Left renal cortex interstitium (tissue), 4 donors: ENCODE measurements at places on chromosomes 11 and 22. TPM values are rescaled to one million over a fixed set of nuclear protein-coding genes. Genes with fewer than 3 reads are reported as not detected.

The CTSD gene
- polyA plus RNA-seq, result 218 TPM

The ANO5 gene
- polyA plus RNA-seq, result 5.6 TPM

The IFTAP gene
- polyA plus RNA-seq, result 50.7 TPM

The KIF18A gene
- 10.7 TPM for polyA plus RNA-seq

The CCDC86 gene
- polyA plus RNA-seq, result 25.5 TPM

The OR10D3 gene
- not detected for polyA plus RNA-seq

The NELL1 gene
- 4.4 TPM for polyA plus RNA-seq

The MED17 gene
- 31.1 TPM for polyA plus RNA-seq

The CD3E gene
- polyA plus RNA-seq, result 0.39 TPM

The GRIK4 gene
- 1.4 TPM for polyA plus RNA-seq

The RAB38 gene
- 18.5 TPM for polyA plus RNA-seq

The TSSK2 gene
- not detected for polyA plus RNA-seq

The GRK3 gene
- polyA plus RNA-seq, result 8.9 TPM

The ARVCF gene
- 33.5 TPM for polyA plus RNA-seq

The CDC42BPG gene
- polyA plus RNA-seq, result 6.5 TPM

The RASSF10 gene
- polyA plus RNA-seq, result 27.1 TPM

The OLFML1 gene
- polyA plus RNA-seq, result 45.7 TPM

The MFRP gene
- polyA plus RNA-seq, result not detected

The BDNF gene
- polyA plus RNA-seq, result 2.2 TPM

The SLC22A9 gene
- polyA plus RNA-seq, result not detected

The UPK3A gene
- 2.3 TPM for polyA plus RNA-seq

The GP1BB gene
- polyA plus RNA-seq, result 3.0 TPM

The VPREB1 gene
- not detected for polyA plus RNA-seq

The ART5 gene
- polyA plus RNA-seq, result 4.3 TPM

The CCDC88B gene
- polyA plus RNA-seq, result 4.6 TPM

The A4GALT gene
- 14.5 TPM for polyA plus RNA-seq

The GNAZ gene
- polyA plus RNA-seq, result 6.8 TPM

The NCR3LG1 gene
- polyA plus RNA-seq, result 1.7 TPM

The APOL3 gene
- polyA plus RNA-seq, result 17.4 TPM

The COX8A gene
- 342 TPM for polyA plus RNA-seq

The PNPLA5 gene
- polyA plus RNA-seq, result 0.06 TPM

The CUL5 gene
- 46.2 TPM for polyA plus RNA-seq

The GGTLC3 gene
- polyA plus RNA-seq, result 0.28 TPM

The GAL gene
- 0.18 TPM for polyA plus RNA-seq
